ENCODE measurements at places on chromosomes 2 and 18.

GRCh38 chr2:181780047-181780651 is 99.8 kb upstream of the NEUROD1 start:
- DNase-seq, result no peak

DNA sequence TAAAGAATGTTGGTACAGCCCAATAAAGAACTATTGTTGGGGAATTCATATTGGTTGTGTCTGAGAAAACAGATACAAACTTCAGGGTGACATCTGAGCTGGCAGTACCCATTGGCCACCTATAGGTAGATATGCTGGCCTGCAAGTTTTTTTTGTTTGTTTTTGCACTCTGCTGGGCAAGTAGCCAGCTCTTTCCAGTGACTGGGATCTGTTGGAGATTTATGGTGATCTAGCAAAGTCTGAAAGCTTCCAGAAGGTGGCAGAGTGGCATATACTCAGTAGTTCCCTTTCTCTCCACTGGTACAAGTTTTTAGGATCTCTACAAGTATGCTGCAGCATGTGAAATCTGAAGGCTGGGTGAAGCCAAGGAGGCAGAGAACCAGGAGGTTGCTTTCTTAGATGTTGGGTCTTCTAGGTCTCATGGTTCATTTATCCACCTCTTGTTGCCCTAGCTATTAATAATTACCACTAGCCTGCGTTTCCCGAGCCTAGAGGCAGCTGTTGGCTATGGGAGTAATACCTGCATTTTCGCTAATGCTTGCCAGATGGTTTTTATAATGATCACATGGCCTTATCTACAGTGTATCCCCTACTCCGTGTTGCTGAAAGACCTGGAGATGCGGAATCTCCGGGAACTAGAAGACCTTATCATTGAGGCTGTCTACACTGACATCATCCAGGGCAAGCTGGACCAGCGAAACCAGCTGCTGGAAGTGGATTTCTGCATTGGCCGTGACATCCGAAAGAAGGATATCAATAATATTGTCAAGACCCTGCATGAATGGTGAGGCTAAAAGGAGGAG is 9.5 kb downstream of the COPS7B start:
- no peak for DNase-seq

DNA sequence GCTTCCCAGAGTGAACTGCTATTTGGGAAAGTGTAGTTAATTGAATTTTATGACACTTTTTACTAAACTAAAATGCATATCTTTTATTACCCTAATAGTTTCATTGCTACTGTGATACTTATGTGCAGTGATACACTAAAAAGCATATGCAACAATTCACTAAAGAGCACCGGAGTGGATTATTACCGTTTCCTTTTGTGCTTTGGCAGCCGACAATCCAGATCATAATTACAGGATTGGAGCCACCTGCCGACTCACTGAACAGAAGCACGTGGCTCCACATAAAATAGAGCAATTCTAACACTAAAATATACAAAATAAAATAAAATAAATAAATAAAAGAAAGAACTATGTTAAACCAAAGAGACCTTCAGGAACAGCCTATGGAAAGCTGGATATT is 583.4 kb downstream of the NRXN1 start:
- no peak for DNase-seq

DNA sequence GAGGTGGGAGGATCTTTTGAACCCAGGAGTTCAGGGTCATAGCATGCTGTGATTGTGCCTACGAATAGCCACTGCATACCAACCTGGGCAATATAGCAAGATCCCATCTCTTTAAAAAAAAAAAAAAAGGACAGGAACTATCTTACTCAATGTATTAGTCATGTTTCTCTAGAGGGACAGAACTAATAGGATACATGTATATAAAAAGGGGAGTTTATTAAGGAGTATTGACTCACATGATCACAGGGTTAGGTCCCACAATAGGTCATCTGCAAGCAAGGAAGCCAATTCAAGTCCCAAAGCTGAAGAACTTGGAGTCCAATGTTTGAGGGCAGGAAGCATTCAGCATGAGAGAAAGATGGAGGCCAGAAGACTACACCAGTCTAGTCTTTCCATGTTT is 18.8 kb upstream of the CASP10 start:
- no peak for DNase-seq

DNA sequence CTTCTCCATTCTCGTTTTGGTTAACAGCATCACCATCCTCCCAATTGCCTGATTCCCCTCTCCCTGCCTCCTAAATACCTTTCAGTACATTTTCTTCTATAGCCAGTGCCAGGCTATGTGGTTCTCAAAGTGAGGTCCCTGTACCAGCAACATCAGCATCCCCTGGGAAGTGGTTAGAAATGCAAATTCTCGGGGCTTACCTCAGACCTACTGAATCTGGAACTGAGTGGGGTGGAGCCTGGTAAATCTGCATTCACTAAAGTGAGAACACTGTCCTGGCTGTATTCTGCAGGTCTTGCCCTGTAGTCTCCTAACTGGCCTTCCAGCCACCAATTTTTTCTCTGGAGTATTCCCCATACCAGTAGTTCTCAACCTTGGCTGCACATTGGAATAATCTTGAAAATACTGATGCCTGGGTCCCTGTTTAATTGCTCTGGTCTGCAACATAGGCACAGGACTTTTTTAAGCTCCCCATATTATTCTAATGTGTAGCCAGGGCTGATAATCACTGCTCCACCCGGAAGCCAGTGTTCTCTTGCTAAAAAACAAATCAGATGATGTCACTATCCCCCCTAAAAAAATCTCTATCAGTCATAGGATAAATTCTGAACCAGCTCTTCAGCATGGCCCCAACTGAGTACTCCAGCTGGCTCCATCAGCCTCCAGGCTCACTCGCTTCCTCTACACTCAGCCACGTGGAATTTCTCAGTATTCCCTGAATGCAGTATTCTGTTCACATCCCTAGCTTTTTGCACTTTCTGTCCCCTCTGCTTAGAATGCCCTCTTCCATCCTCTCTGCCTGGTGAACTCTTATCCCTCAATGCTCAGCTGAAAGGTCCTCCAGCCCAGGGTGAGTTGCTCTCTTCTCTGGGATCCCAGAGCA is 98.4 kb downstream of the CDK15 start:
- no peak for DNase-seq
